Dorsolateral prefrontal cortex (tissue), 122 donors: ENCODE measurements at places on chromosomes 5 and 9.
A peak's percentile ranks its signal among the peaks of the same experiment; 100 is the strongest.

- DNase-seq, result no peak
These were observed 275.5 kb upstream of the TMEM161B start for GRCh38 chr5:88544136-88544645.

DNA sequence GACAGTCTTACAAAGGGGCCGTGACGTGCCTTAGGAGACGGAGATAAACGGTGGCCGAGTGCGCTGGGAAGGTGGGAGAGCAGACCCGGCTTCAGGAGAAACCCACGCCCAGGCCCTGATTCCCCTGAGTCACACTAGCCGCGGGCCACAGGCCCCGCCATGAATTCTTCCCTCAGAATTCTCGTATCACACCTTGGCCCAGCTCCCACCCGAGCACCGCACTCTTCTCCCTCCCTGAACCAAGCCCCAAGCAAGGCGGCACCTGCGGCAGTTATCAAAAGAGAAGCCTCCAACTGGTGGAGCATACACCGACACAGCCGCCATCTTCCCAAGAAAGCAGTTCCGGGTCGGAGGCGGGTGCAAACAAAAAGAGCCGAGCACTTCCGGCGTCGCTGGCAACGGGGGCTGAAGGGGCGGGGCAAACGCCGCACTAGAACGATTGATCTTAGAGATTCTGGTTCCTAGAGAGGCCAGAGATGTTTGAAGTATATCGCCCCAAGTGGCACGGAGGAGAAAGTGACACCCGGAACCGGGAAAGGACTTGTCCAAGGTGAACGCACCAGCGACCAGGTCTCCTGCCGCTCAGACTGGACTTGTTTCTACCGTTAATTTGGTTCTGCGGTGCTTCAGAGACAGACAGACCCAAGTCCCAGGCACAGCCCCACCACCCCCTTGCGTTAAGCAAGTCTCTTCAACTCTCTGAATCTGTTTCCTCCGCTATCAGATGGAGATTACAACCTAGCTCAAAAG lies at the start of gene PSMB7:
TSS of gene PSMB7 (minus strand) at position 341 of the 750 bp plus-strand sequence. CDS start at position 324, 17 bp downstream.
- DNase-seq, result peak; percentile 94

DNA sequence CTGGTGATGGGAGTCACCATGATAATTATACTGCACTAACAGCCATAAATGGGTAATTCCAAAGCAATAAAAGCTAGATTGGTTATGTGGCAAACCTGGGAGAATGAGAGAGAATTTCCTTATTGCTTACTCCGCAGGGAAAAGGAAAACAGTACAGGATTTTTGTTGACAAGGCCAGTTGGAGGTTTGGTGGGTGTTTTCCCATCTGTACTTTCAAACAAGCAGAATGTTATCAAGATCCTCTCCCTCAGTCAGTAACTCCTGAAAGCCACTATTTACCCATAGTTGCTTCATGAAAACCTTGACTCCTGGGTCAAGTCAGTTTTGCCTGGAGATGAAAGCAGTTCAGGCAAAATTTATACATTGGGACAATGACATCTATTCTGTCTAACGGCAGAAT lies 26.4 kb downstream of the IL9 start:
- DNase-seq, result no peak

- no peak for DNase-seq
These were observed 898.0 kb upstream of the C9orf72 start for GRCh38 chr9:28471261-28471660.

GRCh38 chr9:13446938-13447842 lies 167.7 kb upstream of the MPDZ start:
- DNase-seq, result no peak

GRCh38 chr5:82004511-82004910 lies 32.7 kb downstream of the ATG10 start:
- DNase-seq, result no peak

DNA sequence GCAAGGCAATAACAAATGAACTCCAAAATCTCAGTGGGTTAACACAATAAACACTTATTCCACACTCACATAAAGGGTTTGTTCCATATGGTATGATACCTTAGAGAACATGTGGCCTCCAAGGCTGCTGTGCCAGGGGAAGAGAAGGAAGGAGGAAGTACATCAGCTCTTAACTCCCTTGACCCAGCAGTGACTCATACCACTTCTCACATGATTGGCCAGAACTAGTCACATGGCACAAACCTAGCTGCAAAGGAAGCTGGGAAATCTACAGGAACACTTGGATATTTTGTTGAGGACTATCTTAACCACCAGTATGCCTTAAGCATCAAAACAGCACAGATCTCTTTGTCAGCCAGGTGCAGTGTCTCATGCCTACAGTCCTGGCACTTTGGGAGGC lies 99.3 kb downstream of the SLIT3 start:
- no peak for DNase-seq

DNA sequence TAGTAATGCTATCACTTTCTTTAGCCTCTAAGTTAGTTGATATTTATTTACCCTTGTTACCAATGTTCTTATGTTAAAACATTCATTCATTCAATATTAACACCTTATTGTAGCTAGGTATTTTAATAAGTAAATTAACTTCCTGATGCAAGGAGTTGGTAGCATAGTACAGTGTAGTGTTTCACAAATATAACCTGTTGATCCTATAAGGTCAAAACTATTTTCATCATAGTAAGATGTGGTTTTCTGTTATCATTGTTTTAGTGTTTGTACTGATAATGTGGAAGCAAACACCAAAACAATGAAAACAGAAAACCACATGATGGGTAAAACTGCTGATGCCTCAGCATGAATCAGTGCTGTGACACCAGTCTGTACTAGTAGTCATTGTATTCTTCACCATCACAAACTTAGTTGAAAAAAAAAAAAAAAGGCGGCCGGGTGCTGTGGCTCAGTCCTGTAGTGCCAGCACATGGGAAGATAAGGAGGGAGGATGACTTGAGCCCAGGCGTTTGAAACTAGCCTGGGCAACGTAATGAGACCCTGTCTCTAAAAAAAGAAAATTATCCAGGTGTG lies 36.5 kb downstream of the ZCCHC7 start:
- DNase-seq, result no peak

DNA sequence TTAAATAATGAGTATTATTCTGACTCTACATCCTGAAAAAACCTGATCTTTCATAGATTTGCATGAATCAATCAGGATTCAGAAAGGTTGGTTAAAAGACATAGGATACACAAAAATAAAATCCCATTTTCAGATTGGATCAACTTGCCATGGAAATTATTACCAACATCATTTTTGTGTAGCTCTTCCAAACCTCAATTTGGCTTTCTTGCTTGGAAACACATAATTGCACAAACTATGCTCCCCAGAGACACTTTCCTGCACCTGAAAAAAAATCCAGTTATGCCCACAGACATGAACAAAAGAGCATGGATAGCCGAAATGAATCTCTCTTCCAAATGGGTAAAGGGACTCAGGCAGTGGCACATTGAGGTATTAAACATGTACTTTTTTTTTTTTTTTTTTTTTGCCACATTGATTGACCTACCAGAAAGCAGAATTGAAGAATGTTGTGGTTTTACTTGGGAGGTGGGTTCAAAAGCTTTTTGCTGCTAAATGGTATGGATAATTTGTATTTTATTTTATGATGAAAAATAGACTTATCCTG lies 135.4 kb upstream of the FBN2 start:
- DNase-seq, result no peak

- no peak for DNase-seq
These were observed 89.6 kb downstream of the TRIM36 start for GRCh38 chr5:115079924-115080623.

- no peak for DNase-seq
These were observed 308.2 kb downstream of the ARL15 start for GRCh38 chr5:54001976-54002775.

GRCh38 chr9:2059274-2059929 lies 44.3 kb downstream of the SMARCA2 start:
- DNase-seq, result no peak

- DNase-seq, result no peak
These were observed 87.4 kb downstream of the PSD2 start for GRCh38 chr5:139882961-139883539.

DNA sequence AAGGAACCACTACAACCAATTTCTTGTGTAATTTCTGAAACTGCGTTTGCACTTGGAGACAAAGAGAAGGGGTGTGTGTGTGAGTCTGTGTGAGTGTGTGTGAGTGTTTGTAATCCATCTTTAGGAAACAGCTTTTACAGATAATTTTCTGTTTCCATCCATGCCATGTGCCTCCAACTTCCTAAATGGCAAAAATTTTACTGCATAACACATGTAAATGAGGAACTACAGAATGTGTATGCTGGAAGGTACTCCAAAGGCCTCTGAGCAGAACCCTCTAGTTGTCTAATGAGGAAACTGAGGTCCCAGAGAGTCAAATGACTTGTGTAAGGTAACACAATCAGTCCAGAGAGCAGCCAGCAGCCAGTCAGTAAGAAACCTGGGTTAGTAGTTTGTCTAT lies 20.8 kb downstream of the MAMDC2 start:
- DNase-seq, result no peak

GRCh38 chr5:151005187-151005949 lies 15.0 kb upstream of the GPX3 start:
- DNase-seq, result no peak

DNA sequence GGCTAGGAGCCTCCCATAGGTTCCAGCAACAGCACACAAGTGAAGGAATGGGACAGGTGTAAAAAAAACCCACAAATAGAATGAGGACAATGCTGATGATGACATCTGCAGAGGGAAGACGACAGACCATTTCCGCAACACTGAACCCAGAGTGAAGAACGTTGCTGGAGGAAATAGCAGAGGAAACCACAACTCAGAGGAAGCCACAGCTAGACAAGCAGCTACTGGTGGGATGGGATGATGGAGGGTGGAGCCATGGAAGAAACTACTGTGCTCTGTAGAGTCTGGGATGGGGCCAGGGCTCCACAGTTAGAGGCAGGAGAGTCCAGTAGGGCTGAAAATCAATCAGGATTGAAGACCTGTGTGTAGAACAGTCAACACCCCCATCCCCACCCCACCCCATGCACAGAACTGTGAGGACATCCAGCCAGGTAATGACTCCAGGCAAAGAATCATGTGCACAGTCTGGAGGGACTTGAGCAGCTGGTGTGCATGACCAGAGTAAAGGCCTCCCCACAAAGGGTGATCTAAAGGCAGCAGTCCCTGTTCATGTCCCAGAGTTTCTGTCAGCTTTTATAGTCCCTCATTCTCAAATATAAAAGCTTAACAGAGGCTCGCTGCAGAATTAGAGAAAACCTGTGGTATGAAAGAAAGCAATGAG lies 65.2 kb upstream of the SPIN1 start:
- DNase-seq, result no peak

DNA sequence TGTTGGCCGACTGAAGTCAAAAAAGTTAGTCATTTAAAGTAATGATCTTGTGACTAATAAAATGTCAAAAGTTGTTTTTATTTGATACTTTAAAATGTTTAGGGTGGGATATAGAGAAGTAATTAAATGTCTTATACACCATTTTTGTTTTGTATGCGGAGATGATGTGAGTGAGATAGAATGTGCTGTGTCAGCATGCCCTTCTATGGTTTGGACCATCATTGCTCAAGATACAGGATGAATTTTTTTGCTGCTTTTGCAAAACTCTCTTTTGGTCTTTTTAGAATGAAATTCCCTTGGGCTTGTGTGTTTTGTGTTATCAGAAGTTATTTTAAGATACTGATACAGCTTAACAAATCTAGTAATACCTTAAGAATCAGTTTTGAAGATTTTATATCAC lies 12.5 kb downstream of the SRFBP1 start:
- DNase-seq, result no peak

DNA sequence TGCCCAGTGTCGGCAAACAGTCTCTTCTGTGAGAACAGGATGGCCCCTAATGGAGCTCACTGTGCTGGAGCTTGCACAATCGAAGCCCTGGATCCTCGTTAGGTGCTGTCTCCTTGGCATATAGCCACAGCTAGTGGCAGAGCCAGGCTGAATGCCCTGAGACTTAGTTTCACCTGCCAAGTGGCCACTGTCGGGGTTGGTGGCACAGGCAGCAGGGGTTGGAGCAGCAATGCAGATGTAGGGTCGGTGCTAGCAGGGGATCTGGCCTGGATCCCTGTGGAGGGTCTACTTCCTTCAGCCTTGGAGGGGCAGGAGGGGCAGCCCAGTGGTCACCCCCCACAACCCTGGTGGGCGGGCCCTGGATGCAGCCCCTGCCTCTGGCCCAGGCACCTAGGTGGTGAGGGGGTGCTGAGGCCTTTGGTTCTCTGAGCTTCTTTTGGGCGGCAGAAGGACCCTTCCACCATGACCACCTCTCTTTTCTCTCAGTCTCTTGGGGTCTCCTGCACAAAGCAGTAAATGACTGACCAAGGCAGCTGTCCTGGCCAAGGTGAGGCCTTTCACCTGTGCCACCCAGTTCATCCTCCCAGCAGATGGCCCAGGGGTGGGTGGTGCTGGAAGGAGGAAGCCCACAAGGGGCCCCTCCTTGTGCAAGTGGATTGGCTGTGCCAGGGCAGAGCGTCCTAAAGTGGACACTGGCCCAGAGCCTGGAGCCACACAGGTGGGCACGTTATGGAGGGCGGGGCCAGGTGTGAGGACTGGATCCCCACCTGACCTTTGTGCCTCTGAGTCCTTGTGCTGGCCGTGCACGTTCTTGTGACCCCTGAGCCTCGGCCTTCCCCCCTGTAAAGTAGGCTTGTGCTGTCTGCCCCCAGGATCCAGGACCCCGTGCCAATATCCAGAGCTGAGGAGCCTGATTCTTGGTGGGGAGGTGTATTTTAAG lies 44.8 kb downstream of the PHF2 start:
- no peak for DNase-seq

DNA sequence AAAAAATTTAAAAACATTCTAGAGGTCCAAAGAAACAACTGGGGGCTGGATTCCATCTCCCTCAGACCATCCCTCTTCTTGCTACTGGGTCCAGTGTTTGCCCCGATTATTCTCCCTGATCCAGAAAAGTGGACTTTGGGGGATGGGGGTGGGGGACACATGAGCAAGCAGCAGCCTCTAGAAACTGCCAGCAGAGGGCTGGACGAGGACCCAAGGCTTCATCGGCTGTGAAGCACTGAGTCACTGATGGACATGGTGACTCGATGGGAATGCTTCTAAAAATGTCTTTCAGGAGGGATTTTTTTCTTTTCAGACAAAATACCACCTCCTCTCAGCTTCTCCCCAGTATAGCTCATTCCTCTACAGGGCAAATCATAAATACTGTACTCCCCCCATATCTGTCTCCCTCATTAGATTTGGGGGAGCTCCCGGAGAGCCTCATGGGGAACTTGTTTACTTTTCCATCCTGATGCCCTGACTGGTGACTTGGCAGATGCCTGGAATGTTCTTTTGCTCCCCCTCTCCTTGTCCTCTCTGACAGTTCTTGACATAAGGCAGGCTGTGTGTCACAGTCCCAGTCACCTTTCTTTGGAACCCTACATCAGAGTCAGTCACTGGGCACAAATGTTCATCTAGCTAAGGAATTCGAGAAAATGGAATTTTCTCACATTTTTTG lies 67.2 kb upstream of the STC2 start:
- DNase-seq, result no peak

GRCh38 chr5:179841621-179842020 lies 17.0 kb downstream of the MRNIP start:
- no peak for DNase-seq

DNA sequence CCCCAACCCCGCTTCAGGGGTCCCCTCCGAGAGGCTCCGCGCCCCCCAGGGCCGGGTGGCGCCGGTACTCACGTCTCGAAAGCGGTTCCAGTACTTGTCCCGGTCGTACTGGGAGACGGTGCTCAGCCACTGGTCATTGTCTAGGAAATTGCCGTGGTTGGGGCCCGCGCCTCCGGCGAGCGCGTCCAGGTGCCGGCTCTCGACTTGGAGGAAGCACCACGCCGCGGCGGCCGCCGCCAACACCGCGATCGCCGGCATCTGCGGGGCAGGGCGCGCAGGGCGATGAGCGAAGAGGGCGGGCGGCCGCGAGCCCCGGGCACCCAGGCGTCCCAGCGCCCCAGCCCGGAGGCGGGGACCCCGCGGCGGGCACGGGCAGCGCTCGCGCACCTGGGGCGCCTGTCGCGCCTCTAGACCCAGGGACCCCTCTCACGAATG lies 808 bp downstream of the SPOCK1 start:
- peak; percentile 52 for DNase-seq

- peak; percentile 11 for DNase-seq
These were observed 26.7 kb upstream of the SUSD3 start for GRCh38 chr9:93031629-93032430.
